ENCODE measurements at places on chromosomes 7 and 10.

DNA sequence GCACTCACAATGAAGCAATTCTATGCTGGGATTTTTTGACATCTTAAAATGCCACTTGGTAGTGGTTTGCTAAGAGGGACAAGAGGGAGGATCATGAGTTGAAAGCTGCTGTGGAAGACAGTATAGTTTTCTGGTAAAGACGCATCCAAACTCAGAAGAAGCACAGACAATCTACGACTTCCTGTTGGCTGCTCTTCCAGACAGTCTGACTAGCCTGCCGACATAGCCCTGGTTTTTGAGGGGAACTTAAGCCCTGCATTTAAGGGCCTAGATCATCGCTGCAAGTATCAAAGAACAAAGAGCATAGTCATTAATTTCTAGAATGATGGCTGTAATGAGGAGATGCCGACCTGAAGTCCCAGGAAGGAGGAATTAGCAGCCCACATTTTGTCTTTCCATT is 99.9 kb upstream of the IKZF1 start:
- no peak for DNase-seq

DNA sequence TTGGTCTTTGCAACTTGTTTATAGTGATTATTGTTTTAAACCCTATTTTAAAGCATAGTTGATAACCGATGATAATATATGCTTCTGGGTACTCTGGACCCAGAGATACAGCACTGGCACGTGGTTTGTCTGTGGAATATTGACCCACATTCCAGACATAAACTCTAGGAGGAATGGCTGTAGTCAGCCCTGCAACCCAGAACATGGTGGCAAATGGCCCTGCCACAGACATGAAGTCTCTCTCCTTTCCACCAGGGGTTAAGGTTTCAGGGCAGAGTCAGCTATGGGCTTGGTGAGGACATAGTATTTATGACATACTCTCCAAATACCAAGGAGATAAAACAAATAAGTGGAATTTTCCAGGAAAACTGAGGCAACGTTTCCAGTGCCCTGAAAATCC is 83.6 kb downstream of the NAMPT start:
- no peak for DNase-seq

DNA sequence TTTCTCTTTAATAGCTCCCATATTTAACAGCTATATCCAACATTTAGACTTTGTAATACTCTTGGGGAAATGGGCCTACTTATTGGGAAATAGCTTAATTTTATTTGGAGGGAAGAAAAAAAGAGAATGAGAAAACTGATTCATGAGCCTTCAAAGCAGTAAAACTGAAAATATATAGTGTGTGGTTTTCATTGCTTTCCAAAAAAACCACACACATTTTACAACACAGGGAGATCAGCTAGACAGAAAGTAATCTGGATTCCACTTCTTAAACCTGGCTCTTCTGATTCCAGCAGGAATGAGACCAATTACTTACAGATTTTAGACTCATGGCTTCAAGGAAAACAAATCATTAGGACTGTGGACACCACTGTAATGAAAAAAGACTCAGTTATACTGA is 48.7 kb downstream of the CH25H start:
- DNase-seq: no peak

DNA sequence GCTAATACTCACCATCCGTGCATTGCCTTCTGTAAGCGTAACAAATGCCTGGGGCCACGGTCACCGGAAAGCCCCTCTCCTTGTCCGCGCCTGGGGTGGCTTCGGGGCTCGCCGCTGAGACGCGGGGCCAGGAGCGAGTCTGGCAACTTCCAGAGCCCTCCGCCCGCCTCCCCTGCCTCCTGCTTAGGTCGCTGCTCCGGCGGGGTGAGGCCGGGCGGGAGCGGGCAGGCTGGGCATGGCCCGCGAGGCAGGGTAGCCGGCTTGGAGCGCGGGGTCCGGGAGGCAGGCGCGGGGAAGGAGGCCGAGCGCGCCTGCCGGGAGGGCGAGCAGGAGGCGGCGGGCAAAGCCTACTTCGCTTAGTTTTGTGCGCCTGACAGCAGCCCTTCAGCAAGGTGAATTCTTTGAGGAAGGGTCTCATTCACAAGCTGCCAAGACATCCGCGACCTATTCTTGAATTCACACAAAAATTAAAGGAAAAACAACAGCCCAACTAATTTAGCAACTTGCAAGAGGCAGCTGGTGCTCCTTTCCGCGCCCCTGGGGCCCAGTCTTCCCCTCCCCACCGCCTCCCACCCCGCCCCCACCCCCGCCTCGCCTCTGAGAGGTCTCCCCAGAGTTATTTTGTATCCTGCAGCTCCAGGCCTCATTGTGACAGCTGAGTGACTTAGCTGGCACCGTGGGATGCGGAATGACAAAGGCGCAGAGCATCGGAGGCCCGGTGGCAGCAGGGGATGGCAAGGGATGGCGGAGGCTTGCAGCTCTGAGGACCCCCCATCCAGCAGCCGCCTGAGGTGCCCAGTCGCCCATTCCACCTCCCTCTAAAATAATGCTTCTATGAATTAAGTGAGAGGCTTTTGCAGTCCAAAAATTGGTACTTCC is 12.8 kb upstream of the KAT6B start:
- DNase-seq: no peak

DNA sequence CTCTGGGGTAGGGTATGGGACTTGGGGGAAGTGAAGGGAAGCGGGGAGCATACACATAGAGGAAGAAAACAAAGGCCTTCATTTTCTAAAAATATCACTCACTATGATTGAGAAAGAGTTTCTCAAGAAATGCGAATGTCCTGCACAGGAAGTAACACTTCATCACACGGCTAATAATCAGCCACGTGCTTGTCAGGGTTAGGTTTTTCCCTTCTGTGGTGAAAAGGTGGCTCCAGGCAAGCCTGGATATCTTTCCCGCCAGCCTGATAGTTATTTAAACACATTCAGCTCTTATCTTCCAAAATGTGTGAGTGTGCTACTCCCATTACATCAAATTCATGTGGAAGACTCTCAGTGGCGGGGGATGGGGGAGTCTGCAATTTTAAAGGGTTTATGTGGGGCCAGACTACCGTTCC is 166.4 kb upstream of the ADO start:
- DNase-seq: no peak

Measured in cerebellar nuclear complex (tissue), 1 donor.